Testis (tissue), 5 donors: ENCODE measurements at places on chromosomes 12 and 14. TPM values are rescaled to one million over a fixed set of nuclear protein-coding genes. Genes with fewer than 3 reads are reported as not detected.
A peak's percentile ranks its signal among the peaks of the same experiment; 100 is the strongest.

DNA sequence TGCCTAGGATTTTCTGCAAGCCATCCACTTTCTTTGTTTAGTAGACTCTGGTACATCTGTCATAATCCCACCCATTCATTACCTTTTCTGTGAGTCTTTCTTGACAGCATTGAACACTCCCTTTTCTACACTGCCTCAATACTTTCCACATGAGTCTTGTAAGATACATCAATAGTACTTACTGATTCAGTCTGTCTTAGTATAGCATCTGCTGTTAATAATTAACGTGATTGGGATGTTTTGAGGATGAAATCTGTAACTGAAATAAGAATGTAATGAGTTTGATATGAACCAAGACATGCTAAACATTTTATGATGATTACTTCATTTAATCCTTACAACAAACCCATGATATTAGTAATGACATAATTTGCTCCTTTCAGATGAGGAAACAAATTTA is 196.2 kb upstream of the FOXG1 start:
- H3K4me3 ChIP-seq = no peak overlapping the region
- no peak overlapping the region for H3K27ac ChIP-seq
- no peaks in the 10 kb centered on the region for H3K36me3 ChIP-seq
- H3K27me3 ChIP-seq = no peaks in the 10 kb centered on the region
- no peaks in the 10 kb centered on the region for H3K4me1 ChIP-seq

- H3K4me1 ChIP-seq = peaks cover 5% of the 10 kb centered on the region
- no peak overlapping the region for H3K4me3 ChIP-seq
- no peak overlapping the region for H3K27ac ChIP-seq
- peak; percentile 37 for DNase-seq
- H3K27me3 ChIP-seq = no peaks in the 10 kb centered on the region
Measured at GRCh38 chr12:3363608-3364007, 127.4 kb upstream of the PRMT8 start.

GRCh38 chr12:95118788-95119179 is 45.4 kb upstream of the NR2C1 start:
- no peak overlapping the region for H3K4me3 ChIP-seq
- H3K36me3 ChIP-seq = no peaks in the 10 kb centered on the region
- no peak overlapping the region for H3K27ac ChIP-seq
- DNase-seq = no peak

A2ML1 gene
- total RNA-seq = 47.6 TPM

KRT85 gene
- total RNA-seq = 0.71 TPM

KRT77 gene
- total RNA-seq = 0.74 TPM
